ENCODE measurements at places on chromosomes 3 and 15.

DNA sequence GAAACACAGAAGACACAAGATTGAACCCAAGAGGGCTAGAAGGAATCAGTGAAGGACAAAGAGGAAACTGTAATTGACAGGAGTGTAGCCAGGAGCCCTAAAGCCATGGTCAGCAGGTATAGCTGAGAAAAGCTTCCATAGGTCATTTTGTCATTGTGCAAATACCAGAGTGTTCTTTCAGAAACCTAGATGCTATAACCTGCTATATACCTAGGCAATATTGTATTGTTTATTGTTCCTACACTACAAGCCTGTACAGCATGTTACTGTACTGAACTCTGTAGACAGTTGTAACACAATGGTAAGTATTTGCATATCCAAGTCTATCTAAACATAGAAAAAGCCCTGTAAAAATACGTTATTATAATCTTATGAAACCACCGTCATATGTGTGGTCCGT, 119.3 kb upstream of the LRRFIP2 start:
- DNase-seq = no peak

- no peak for DNase-seq
These were observed 43.1 kb upstream of the SACM1L start for GRCh38 chr3:45646051-45646585.

- DNase-seq = no peak
These were observed 835 bp downstream of the STOML1 start for GRCh38 chr15:73991260-73991659.

- DNase-seq = no peak
These were observed 66.2 kb downstream of the SAMMSON start for GRCh38 chr3:70065696-70066253.

GRCh38 chr3:97691354-97691753, 73.2 kb upstream of the ARL6 start:
- no peak for DNase-seq

- DNase-seq = no peak
These were observed 435.9 kb downstream of the NR2F2 start for GRCh38 chr15:96766366-96766765.

- no peak for DNase-seq
These were observed 155.9 kb upstream of the BCL6 start for GRCh38 chr3:187900993-187901755.

- DNase-seq = no peak
These were observed 60.3 kb downstream of the SLC6A6 start for GRCh38 chr3:14462738-14463137.
